ENCODE measurements at places on chromosomes 2 and 18. TPM values are rescaled to one million over a fixed set of nuclear protein-coding genes. Genes with fewer than 3 reads are reported as not detected.

Gene RAPGEF4
- total RNA-seq = 31.1 TPM

Gene FBLN7
- 6.0 TPM for total RNA-seq

Gene LRP1B
- total RNA-seq = 32.3 TPM

Gene RDH14
- 46.7 TPM for total RNA-seq

Gene TP53I3
- total RNA-seq = 16.9 TPM

Gene CD8A
- 0.88 TPM for total RNA-seq

Gene RPRM
- total RNA-seq = 15.1 TPM

Gene BOK
- total RNA-seq = 26.4 TPM

Gene C2orf80
- 15.7 TPM for total RNA-seq

Gene ARHGAP25
- total RNA-seq = 7.2 TPM

Gene SPATA3
- not detected for total RNA-seq

Gene NT5C1B
- not detected for total RNA-seq

Gene FSIP2
- total RNA-seq = 4.1 TPM

Gene CDK15
- 0.50 TPM for total RNA-seq

Gene PCARE
- not detected for total RNA-seq

Gene COL4A4
- 1.7 TPM for total RNA-seq
